Activated T-cell treated with anti-CD3 and anti-CD28 coated beads, Interleukin-2, amount 50 U/mL, for 48 hours (primary cell): ENCODE measurements at places on chromosomes 6 and 20.

DNA sequence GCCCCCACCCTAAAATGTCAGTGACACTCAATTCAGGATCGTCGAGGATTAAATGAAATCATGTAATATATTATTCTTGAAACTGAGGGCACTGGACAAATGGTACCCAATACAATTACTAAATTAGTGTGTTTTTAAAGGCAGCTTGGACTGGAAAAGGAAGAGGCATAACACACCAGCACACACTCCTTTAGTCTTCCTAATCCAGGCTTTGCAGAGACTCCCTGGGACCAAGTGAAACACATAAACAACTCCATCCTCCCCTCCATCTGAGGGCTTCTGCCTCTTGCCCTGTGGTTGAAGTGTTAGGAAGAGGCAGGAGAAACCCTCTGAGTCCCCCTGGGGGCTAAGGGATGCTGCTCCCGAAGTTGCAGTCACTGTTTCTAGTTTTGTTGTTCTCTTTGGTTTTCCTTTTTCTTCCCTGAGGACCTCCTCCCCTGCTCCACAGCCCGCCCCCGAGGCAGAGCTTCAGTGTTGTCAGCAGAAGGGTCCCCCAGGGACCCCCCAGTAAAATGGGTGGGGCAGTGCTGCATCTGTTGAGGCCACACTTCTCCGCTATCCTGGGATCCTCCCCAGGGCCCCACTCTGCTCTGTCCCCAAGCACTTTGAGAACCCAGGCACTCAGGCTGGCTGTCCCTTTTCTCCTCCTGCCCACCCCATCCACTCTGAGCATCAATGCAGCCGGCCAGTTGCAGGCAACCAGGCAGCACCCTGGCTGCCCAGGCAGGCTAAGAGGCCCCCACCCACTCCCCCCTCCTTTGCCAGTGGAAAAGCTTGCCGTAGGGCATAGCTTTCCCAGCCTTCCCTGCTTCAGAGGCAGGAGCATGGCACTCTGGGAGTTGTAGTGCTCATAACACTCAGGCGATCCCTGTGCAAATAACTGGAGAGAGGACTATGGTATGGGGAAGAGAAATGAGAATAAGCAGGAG is 5.9 kb downstream of the TMEM63B start:
- no peak for DNase-seq

GRCh38 chr6:35492974-35493284 is 4.0 kb downstream of the TEAD3 start:
- DNase-seq = no peak

DNA sequence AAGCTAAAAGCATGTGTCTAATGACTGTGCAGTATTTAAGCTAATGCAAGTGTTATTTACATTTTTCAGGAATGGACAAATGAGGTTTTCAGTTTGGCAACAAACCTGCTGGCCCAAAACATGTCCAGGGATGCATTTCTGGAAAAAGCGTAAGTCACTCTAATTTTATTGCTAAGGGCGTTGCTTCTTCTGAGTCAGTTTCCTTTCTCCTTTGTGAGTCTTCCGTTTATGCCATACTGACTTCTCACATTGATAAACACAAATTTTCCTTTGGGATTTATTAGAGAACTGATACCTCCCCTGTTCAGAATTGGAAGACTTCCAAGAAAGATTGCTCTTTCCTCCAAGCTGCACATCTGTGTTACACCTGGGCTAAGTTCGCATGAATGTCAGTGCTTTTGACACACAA is 422.9 kb upstream of the PLCB4 start:
- no peak for DNase-seq

DNA sequence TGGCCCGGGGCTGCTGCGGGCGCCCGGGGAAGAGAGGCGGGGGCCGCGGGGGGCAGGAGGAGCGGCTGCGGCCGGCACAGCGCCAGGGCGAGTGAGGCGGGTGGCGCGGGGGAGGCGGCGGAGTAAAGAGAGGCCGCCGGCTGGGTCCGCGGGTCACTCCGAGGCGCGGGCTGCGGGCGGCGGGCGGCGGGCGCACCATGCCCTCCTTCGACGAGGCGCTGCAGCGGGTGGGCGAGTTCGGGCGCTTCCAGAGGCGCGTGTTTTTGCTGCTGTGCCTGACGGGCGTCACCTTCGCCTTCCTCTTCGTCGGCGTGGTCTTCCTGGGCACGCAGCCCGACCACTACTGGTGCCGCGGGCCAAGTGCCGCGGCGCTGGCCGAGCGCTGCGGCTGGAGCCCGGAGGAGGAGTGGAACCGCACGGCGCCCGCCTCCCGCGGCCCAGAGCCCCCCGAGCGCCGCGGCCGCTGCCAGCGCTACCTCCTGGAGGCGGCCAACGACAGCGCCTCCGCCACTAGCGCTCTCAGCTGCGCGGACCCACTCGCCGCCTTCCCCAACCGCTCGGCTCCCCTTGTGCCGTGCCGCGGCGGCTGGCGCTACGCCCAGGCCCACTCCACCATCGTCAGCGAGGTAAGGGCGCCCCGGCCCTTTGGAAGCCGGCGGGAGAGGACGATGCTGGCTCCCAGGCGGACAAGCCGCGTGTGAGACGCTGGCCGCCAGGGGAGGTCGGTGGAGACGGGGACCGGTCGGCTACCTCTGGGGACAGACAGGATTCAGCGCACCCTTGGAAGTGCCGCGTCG is at the start of gene SLC22A3:
TSS of gene SLC22A3 (plus strand) at position 156 of the 797 bp plus-strand sequence. CDS start at position 198, 42 bp downstream.
- DNase-seq = peak; percentile 25

GRCh38 chr6:149020319-149020718 is 273.5 kb downstream of the UST start:
- DNase-seq = no peak

GRCh38 chr6:82525775-82526495 is 162.3 kb downstream of the TPBG start:
- no peak for DNase-seq

- no peak for DNase-seq
These were observed 12.8 kb upstream of the SASH1 start for GRCh38 chr6:148329596-148330381.

DNA sequence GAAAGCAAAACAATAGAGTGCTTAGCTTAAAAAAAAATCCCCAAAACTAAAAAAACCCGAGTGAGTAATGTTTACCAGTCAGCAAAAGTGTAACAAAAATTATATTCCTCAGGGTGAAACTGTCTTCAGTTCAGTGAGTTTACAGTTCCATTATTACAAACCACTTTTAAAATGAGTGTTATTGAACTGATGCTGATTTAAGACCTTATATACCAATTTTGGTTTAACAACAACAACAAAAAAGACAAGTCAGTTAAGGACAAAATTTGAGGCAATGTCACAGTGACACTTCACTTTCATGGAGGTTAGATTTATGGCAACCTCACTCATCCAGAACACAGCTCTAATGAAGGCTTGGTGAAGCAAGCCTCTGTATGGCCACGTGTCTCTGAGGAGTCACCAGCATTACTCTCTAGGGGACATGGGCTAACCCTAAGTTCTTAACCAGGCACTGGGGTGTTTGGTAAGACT is 630.8 kb downstream of the PHF3 start:
- no peak for DNase-seq

DNA sequence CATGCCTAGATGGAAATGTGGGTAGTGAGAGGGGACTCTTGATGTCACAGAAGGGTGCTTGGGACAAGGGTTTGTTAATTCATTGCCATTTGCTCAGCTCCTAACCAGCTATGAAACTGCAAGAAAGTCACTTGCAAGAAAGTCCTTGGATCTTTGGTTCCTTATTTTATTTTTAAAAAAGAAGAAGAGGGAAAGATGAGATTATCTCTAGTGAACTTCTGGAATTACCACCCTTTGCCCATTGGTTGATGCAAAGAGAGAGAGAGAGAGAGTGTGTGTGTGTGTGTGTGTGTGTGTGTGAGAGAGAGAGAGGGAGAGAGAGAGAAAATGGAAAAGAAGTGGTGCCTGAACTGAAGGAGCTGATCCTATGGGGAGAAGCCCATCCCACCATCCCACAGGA is 4.6 kb upstream of the SFT2D1 start:
- no peak for DNase-seq

GRCh38 chr6:105258816-105259215 is 79.0 kb upstream of the POPDC3 start:
- DNase-seq = no peak

DNA sequence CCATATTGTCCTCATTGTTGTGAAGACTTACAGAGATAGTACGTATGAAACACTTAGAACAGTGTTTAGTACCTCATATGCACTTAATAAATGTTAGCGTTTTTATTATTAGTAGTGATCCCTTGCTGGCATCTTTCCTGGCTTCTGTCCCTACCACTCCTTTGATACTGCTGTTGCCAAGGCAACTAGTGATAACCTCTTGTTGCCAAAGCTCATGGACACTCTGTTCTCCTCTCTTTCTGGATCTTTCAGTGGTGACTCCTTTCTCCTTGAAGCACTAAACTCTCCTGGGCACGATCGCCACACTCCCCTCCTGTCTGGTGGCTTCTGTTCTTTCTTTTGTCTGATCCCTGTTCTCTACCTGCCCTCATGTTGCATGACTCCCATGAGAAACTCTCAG is 83.5 kb downstream of the FOXO3 start:
- no peak for DNase-seq

GRCh38 chr6:148426317-148426977 is 83.8 kb downstream of the SASH1 start:
- no peak for DNase-seq

DNA sequence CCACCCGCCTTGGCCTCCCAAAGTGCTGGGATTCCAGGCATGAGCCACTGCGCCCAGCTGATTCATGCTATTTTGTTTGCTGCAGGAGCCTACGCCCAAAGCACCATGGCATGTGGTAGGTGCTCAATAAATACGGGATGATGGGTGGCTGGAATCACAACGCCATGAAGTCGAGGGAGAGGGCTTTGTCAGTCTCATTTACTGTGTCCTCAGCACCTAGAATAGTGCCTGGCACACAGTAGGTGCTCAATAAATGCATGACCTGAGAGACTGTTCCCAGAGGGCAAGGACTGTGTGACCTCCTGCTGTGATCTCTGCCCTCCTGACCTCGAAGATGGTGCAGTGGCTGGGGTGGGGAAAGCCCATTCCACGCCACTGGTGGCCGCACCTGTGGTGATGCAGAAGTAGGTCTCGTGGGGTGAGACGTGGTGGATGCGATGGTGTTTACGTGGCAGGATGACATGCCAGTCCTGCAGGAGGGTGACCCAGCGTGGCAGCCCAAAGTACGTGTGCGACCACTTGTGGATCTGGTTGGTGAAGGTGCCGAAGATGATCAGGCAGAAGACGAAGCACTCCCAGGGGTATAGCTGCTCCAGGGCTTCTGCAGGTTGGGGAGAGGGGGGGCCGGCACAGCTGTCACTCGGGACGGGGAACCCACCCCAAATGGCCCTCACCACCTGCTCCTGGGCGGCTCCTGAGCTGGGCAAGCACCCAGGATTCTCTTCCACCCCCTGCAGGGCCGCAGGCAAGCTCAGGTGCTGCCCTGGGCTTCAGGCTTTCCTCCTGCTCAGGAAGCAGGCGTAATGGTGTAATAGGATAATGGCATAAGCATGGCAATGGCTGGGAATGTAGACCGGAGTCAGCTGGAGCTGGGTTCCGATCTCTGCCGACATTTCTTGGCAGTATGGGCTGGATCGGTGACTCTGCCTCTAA is 14.9 kb upstream of the UBE2V1 start:
- DNase-seq = no peak

- DNase-seq = no peak
These were observed 311.1 kb downstream of the SLC35F1 start for GRCh38 chr6:118218156-118218555.

DNA sequence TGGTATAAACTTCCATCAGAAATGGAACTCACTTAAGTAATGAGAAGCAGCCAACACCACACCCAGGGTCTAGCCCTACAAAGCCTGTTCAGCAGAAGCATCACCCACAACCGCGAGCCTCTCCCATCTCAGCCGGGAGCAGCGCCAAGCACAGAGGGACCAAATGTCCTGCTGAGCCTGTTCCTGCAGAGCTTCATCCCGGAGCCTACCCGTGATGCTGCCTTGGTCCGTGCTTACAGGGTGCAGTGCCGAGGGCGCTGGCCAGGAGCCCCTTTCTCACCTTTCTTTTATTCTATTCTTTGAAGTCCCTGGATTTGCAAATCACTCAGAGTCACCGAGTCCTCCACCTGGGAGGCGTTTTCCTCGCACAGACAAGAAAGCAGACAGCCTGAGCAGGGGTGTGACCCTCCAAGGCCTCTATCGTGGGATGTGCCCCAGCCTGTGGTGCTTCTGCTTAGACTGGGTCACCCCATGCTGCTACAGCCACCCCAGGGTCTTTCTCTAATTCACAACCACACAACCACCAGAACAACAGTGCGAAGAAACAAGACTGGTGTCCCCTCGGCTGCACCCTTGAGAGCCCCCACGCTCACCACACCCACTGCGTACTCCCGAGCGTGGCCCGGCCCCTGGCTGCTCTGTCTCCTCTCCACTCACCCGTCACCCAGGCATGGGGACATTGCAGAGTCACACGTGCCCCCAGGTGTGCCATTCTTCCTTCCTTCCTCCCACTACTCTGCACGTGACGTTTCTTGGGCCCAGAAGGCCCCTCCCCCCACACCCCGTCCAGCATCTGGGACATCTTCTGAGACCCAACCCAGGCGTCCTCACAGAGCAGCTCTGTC is 92.2 kb upstream of the MPC1 start:
- DNase-seq = no peak

DNA sequence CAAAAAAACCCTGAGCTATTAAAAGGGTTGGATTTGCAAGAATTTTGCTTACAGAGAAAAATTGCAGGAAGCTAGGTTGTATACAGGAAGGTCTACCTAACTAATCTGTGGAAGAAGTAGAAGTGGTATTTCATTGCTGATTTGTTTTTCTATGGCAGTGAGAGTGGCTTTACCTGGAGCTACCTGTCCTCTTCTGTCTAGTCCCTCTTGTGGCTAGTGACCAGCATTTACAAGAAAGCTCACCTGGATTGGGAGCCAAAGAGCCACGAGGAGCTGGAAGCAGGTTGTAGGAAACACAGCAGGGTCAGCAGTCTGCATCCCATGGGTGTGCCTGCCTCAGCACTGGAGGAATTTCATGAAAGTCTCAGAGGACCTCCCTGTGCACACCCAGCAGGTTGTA is 120.3 kb upstream of the RALGAPA2 start:
- DNase-seq = no peak

DNA sequence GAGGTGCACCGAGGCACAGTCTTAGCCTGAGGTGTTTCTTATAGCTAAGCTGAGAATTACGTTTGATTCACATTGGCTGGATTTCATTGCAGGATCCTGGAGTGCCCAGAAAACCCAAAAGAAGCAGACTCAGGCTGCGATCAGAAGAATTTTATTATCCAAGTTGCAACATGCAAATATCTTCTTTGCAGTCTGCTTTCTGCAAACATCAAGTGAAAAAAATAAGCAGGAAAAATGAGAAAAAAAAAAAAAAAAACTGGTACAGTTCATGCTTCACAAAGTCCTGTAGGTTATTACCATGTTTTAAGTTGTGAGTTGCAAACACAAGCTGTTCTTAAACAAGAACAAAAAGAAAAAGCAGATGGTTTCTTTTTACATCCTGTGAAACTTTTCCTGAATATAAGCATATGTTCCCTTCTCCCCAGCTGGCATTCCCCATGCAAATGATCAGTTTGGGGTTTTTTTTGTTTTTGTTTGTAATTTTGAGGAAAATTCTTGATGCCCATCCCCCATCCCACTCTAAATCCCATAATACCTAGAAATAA is 349.0 kb downstream of the CBLN4 start:
- no peak for DNase-seq

GRCh38 chr6:109693111-109693510 is 2.0 kb downstream of the FIG4 start:
- DNase-seq = no peak
